NCI-H2081 treated with DMSO at 0.1 percent for 48 hours (cell line): ENCODE measurements at places on chromosomes 12 and 14.

DNA sequence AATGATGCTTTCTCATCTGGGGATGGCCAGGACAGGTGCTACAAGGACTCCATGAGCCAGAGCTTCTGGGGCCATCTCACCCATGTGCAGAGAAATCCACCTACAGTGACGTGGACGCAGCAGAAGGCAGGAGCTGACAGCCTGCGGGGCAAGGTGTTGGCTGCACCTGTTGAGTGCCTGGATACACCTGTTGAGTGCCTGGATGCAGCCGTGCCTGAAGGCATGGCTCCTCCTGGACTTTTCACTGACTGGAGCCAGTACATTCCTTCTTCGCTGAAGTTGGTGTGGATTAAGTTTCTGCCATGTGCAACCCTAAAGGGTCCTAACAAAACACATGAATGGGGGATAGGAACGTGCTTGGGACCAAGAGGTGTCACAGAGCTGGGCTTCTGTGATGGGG is 7.4 kb upstream of the DIO3 start:
- no peak for DNase-seq

DNA sequence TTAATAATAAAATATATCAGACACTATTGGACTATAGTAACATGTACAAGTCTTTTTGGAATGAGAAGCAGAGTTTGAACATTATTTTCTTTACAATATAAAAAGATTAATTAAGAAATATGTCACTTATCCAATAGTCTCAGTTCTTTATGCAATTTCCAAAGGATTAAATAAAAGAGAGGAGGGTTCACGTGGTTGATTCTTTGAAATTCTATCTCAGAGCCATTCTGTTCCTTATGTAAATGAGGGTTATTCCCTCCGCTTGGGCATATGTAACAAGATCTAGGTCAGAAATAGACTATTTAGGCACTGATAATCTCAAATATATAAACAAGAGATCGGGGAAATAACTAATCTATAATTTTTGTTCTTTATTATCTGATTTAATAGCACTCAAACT is 2.1 kb upstream of the TUBA1A start:
- DNase-seq, result no peak

GRCh38 chr14:95047754-95048153 is 109.6 kb downstream of the DICER1 start:
- no peak for DNase-seq

DNA sequence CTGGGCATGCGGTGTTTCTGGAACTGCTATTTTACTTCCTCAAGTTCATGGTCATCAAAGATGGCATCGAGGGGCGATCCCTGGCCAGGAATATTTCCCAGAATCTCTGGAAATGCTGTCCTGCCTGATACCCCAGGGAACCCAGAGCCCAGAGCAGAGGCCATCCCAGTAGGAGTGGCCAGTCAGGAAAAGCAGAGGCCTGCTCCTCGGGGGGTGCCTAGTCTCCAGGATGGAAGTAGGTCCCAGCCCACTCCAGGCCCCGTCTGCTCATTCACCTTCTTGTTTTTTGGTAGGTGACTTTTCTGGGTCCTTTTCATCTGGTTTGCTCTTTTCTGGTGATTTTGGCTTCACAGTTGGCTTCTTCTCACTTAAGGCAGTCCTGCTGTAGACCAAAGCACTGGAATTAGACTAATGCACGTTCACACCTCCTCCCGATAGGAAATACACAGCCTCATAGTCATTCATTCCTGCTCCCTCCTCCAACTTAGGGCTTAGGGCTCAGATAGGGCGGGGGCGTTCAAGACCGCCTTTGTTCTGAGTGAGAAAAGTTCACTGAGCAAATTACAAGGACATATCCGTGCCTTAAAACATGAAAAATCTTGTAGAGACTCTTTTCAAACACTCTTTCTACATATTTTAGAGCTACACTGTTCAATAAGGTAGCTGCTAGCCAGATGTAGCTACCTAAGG is 51.1 kb downstream of the TRAFD1 start:
- DNase-seq, result no peak

GRCh38 chr12:3747976-3748619 is 4.8 kb downstream of the CRACR2A start:
- DNase-seq, result no peak

DNA sequence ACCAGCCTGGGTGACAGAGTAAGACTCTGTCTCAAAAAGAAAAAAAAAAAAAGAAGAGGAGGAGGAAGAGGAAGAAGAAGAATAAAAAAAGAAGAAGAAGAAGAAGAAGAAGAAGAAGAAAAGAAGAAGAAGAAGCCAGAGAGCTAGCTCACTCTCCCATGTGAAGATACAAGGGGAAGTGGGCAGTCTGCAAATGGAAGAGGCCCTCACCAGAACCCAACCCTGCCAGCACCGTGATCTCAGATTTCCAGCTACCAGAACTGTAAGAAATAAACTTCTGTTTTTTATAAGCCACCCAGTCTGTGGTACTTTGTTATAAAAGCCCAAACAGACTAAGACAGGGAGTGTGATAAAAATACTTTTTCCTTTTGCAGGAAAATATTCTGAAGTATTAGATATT is 130.7 kb downstream of the ETNK1 start:
- DNase-seq, result no peak

- no peak for DNase-seq
Measured at GRCh38 chr12:67827820-67828383, 161.3 kb upstream of the IFNG-AS1 start.

DNA sequence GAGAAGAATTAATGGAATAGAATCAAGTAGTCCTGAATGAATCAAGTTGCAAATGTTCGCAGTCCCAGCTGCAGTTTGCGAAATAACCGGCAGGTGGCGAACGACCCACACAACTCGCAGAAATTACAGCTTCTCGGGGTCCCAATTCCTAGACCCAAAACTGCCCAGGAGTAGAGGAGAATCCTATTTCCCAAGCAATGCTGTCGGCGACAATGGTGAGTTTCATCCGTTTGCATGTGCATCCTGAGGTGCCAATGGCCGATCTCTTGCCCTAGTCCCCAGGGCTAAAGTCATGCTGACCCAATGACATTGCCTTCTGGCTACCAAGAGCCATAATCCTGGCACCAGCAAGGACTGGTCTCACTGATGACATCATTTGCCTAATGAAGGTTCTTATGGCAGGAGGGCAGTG is 8.5 kb upstream of the ASCL1 start:
- no peak for DNase-seq

GRCh38 chr12:124369055-124369826 is 74.3 kb downstream of the RFLNA start:
- DNase-seq, result no peak

DNA sequence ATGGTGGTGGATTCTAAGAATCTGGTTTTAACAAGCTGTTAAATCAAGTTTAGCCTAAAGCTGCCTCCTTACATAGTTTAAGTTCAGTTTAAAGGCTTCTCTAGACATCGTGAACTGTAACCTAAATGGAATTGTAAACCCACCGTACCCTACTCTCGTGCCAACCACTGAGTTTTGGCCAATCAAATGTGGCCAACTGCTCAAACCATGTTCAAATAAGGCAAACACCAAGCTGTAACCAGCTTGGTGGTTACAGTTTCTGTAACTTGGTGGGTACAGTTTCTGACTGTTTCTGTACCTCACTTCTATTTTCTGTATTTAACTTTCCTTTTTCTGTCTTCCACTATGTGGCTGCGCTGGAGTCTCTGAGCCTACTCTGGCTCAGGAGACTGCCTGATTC is 131.9 kb upstream of the DDHD1 start:
- no peak for DNase-seq

DNA sequence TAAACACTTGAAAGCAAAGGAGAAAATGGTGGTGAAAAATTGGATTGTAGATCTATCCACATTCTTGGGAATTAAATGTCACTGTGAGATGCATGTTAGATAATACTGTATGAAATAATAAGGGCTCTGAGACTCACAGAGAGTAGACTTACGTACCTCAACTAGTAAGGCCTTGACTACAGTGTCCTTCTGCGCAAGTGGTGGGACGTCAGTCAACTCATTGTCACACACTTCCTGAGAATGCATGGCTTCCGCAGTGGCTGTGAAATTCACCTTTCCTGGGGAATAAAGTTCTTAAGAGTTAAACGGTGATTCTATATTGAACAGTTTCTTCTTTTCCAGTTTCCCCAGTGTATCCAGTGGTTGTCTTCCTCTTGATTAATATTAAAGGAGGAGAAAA is 32.6 kb upstream of the PZP start:
- DNase-seq, result no peak

DNA sequence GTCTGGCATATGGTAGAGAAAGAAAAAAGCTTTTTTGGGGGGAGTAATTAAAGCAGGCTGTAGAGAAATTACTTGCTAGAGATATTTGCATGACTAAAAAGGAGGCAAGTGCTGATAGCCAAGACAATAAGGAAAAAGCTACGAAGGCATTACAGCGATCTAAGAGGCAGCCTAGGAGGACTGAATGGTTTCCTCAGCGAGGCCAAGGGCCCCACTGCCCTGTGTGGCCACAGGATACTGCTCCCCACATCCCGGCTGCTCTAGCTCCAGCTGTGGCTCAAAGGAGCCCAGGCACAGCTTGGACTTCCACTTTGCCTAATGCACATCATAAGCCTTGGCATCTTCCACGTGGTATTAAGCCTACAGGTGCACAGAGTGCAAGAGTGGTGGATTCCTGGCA is 53.6 kb downstream of the LRRIQ1 start:
- DNase-seq, result no peak

DNA sequence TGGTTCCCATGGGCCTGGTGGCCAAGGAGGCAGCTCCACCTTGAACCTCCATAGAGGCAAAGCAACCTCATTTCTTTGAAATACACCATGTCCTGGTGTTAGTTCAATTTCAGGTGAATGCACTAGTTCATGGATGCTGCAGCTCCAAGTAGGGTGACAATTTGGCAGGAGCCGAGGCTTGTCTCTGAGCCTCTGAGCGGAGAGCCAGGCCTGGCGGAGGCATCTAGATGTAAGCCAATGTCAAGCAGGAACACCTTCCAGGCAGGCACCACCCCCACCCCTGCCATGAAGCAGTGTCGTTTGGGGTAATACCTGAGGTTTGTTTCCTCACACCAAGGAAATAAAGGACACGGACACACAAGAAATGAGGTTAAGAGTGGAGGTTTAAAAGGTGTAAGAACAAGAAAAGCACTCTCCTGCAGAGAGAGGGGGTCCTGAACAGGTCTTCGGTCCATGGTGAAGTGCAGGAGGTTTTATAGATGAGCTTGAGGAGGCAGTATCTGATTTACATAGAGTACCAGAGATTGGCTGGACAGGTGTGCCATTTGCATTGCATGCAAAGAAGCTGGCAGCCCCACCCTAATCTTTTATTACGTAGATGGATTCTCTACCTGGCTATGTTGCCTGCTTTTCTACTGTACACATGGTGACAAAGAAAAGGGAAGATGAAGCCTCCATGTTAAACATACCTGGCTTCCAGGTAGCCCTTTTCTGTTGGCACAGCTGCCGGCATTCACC is 60.3 kb downstream of the RIN3 start:
- peak; percentile 66 for DNase-seq

GRCh38 chr12:32274665-32275064 is 124.7 kb upstream of the FGD4 start:
- DNase-seq, result no peak

DNA sequence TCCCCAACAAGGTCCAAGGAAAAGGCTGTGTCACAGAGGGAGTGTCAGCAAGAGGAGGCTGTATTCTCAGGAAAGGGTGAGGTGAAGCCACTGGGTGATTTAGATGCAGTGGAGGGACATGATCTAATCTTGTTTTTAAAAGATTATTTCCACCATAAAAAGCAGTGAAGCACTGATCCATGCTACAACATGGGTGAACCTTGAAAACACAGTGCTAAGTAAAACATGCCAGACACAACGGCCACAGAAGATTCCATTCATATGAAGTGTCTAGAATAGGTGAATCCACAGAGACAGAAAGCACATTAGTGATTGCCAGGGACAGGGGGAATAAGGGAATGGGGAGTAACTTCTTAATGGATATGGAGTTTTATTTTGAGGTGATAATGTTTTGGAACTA is 12.8 kb downstream of the RITA1 start:
- DNase-seq, result no peak

- DNase-seq, result no peak
Measured at GRCh38 chr12:14157088-14157747, 175.8 kb upstream of the GRIN2B start.

- DNase-seq, result no peak
Measured at GRCh38 chr12:65121049-65121955, at the start of gene WIF1. Gene WIF1, minus strand, starts transcription at chr12:65121305. Its CDS starts 114 bp downstream, at chr12:65121191.

DNA sequence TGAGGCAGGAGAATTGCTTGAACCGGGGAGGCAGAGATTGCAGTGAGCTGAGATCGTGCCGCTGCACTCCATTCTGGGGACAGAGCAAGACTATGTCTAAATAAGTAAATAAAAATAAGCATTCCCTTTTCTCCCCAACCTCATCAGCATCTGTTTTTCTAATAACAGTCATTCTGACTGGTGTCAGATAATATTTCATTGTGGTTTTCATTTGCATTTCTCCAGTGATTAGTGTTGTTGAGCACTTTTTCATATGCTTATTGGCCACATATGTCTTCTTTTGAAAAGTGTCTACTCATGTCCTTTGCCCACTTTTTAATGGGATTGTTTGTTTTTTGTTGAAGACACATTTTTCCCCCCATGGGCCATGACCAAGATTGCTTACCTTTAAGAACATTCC is 243.2 kb downstream of the ADAMTS20 start:
- DNase-seq, result no peak

GRCh38 chr12:96948782-96949181 is 41.7 kb downstream of the NEDD1 start:
- no peak for DNase-seq

- DNase-seq, result peak; percentile 21
Measured at GRCh38 chr14:24734917-24735500, 101.0 kb upstream of the GZMB start.

GRCh38 chr14:71050227-71050823 is 143.1 kb downstream of the PCNX1 start:
- DNase-seq, result no peak

- DNase-seq, result no peak
Measured at GRCh38 chr14:51482102-51482501, 169.6 kb upstream of the FRMD6 start.

DNA sequence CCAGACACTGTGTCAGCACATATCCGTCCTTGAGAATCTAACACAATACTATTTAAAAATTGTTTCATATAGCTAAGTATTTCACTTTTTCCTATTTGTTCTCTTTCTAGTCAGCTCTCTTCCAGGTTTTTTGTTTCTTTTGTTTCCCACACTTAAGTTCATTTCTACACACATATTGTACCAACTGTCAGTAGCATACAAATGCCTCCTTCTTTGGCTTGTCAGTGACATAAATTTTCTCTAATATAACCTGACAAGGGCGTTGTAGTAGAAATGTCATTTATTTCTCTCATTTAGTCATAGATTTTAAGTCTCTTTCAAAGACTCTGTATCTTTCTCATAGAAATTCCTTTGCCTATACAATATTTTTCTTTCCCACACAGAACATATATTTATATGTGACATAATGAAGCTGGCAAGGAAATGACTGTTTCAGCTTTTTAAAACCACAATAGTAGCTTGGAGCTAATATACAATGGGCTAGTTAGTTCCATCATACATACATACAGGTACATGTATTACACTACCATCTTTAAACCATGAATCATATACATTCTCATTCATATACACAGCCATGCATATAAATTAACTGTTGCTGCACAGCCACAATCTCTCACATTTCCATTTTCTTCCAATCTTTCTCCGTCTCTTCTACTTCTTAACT is 42.3 kb upstream of the EPS8 start:
- DNase-seq, result no peak
